Left cardiac atrium (tissue), 4 donors: ENCODE measurements at places on chromosomes 4 and X.

- DNase-seq = no peak
Observed at GRCh38 chr4:15610855-15611254, 44.3 kb downstream of the FBXL5 start.

DNA sequence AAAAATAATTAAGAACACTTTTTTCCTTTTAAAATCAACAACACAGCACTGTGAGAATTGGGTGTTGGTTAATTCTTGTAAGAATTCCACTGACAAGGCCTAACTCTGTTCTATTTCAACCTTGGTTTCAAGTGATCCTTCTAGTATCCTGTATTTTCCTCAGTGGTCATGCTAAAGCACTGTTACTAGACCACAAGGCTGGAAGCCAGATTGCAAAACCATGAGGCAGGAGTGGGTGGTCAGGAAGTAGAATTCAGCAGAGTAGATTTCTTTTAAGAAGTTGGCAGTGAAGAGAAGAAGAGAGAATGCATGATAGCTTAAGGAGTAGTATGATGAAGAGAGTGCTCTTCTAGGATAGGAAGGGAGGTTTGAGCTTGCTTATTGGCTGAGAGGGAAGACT is 71.6 kb upstream of the LEF1 start:
- no peak for DNase-seq

- DNase-seq = no peak
Observed at GRCh38 chrX:151488677-151489076, 74.8 kb upstream of the PASD1 start.

DNA sequence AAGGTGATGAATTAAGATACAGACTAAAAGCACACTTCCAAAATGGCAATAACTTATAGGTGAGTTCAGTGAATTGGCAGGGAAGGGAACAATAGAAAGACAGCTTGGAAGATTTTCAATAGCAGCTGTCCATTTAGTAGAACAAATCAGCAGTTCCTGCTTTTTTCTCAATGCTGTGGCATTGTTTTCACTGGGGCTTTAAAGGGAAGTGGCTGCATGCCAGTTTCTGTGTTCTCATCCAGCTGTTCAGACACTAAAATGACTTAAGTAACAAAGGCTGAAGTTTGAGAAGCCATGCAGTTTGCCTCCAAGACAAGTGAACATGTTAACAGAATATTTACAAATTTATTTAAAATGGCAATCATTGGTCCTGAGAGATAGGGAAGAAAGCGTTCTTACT is 291.9 kb downstream of the FAM47A start:
- no peak for DNase-seq

GRCh38 chrX:9610771-9611392 is 146.0 kb downstream of the TBL1X start:
- DNase-seq = no peak

GRCh38 chrX:147173594-147173993 is 359.1 kb upstream of the CXorf51A start:
- DNase-seq = no peak

GRCh38 chr4:8323947-8324555 is 54.5 kb downstream of the HTRA3 start:
- no peak for DNase-seq

DNA sequence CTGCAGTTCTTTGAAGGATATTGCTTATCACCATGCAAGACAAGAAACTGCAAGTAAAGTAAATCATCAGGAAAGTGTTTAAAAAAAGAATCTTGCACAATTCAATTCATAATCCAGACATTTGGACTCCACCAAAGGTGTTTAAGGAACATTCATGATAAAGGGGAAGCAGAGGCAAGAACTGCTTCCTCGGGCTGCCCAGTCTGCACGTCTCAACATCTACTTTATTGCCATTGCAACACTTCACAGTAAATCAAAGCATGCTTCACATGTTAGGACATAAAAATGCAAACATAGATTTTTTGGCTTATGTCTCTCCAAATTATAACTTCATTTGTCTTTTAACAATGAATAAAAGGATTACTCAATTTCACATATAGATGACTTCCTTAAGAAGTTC is 42.5 kb downstream of the MID1 start:
- no peak for DNase-seq

DNA sequence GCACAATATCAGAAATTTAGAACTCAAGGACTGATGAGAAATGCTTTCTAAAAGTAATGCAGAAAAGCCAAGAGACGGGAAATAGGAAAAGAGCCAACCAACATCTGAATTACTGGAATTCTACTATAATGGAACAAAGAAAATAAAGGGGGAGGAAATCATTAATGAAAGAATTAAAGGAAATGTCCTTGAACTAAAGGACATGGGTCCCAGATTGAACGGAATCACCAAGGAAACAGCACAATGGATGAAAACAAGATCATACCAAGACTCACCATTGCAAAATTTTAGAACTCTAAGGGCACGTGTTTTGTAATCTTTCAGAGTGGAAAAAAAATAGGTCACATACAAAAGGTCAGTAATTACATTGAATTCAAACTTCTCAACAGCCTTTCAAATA is 35.9 kb downstream of the HPGDS start:
- DNase-seq = no peak

GRCh38 chrX:147890756-147891155 is 21.0 kb upstream of the FMR1 start:
- no peak for DNase-seq

- DNase-seq = no peak
Observed at GRCh38 chr4:159900562-159900961, 797.7 kb downstream of the RAPGEF2 start.

GRCh38 chr4:62231994-62232393 is 1031.9 kb downstream of the ADGRL3 start:
- no peak for DNase-seq

DNA sequence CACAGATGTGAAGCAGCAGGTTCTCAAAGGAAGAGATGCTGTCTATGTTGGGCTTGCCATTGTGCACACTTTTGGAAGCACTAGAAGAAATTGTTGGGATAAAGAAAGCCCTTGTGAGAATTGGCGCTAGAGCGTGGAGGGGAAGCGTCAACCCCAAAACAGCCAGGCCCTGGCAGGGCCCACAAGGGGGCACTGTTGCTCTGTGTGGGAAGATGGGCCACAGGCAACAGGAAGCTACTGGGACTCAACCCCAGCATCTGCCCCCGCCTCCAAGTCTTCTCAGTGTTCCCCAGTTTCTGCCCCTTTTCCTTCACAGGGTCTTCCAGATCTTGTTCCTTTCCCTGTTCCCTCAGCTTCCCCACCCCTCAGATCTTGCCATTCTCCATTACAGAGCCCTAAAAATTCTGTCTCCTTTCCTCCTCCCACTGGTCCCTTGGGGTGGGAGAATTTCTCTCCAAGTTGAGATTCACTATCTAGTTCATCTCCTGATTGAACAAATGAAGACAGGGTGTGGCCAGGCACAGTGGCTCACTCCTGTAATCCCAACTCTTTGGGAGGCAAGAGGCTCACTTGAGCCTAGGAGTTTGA is 85.5 kb downstream of the STARD8 start:
- DNase-seq = peak; percentile 65

DNA sequence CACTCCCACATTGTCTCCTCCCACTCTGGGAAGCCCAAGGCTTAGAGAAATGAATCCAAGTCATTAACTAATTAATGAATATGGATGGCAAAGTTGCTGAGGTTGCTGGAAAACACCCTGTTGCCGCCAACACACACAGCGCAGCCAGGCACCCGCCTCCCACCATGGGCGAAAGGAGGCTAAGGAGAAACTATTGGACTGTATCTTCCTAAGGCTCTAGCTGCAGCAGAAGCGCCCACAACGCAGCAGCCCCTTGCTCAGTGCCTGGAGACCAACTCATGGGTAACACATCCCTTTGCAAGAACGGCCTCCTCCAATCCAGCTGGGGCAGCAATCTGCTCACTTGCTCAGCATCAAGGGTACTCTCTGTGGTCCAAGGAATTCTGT is 34.2 kb downstream of the TSC22D3 start:
- DNase-seq = no peak

DNA sequence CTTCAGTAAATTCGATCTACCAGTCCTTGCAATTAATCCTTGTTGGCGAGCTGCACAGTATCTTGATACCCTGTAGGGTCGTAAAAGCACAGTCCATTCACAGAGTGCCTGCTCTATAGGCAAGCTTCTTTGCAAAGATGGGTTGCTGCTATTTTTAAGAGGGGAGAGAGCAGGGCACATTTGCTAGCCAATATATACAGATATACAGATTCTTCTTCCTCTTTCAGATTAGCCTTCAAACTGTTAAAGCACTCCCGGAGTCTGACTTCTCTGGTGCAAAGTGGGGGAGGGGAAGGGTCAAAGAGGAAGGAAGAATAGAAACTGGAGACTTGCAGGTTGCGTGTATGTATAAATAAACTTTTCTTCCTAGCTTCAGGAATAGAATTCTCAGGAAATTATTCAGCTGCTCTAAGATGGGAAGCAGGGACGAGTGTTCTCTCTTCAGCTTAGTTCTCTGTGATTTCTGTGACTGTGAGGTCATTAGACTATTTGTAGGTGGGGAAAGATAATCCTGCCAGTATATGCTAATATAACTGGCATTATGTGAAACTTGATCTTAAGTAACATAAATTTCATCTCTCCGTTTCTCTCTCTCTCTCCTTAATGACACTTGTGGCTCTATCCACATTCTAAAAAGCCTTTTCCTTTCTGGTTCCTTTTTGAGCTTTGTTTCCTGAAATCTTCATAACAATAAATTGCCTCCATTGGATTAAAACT is at the start of gene CYSLTR1:
CYSLTR1 (minus strand) TSS at position 242 of the 717 bp plus-strand sequence. CDS start 53,865 bp downstream, outside the sequence.
- DNase-seq = no peak

- no peak for DNase-seq
Observed at GRCh38 chr4:122776916-122777315, 44.4 kb downstream of the BBS12 start.

- no peak for DNase-seq
Observed at GRCh38 chr4:48367016-48367415, 25.7 kb downstream of the SLAIN2 start.

GRCh38 chr4:8727131-8727530 is 134.6 kb downstream of the CPZ start:
- DNase-seq = no peak

GRCh38 chr4:98558471-98559169 is 99.8 kb downstream of the TSPAN5 start:
- no peak for DNase-seq

- no peak for DNase-seq
Observed at GRCh38 chrX:130139474-130140201, 26.0 kb downstream of the AIFM1 start.

DNA sequence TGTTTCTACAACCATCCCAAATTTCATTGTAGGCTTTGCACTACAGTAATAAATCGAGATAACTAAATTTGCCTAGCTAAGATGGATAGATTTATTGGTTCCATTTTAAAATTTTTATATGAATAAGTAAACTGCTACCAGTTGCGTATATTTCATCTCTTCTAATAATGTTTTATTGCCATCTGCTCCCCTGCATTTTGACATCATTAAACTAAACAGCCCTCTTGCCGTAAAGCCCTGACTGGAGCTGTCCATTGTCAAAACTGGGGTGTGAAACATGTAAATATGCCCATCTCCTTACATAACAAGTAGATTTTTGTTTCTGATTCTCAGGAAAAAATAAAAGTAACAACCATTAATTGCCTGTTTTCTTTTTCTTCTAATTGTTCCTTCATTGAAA is 130.8 kb upstream of the BMPR1B start:
- no peak for DNase-seq

- DNase-seq = no peak
Observed at GRCh38 chrX:97446298-97446882, 562.7 kb downstream of the RPA4 start.

- no peak for DNase-seq
Observed at GRCh38 chr4:155552180-155552579, 114.5 kb upstream of the GUCY1A1 start.

GRCh38 chrX:66399273-66399672 is 235.2 kb downstream of the HEPH start:
- no peak for DNase-seq

DNA sequence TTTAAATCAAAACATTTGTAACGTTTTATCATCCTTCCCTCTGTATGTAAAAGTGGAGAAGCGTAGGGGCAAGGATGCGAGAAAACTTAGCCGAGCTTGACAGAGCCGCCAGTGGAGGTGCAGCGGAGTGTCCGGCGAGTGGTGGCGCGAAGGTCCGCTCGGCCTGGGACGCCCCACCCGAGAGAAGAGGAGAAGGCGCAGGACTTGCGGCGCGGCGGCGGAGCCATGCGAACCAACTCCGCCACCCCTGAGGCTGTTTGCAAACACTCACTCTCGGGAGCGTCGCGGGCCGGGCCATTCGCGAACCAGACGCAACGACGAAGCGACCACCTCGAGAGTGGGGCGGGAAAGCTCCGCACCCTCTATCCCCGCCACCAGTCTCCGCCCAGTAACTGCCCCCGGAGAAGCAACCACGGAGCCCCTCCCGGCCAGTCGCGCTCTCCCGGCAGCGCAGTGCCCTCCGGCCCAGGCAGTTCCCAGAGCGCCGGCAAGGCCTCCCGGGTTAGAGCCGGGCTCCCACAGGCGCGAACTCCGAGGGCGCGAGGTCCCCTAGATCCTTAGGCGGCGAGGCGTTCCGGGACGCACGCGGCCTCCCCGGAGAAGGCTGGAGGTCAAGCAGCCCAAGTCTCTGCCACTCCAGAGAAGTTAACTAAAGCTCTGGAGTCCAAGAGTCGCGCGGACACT is 2.3 kb upstream of the MAB21L2 start:
- peak; percentile 37 for DNase-seq

GRCh38 chrX:32153585-32153984 is 1057.8 kb downstream of the DMD start:
- DNase-seq = no peak

DNA sequence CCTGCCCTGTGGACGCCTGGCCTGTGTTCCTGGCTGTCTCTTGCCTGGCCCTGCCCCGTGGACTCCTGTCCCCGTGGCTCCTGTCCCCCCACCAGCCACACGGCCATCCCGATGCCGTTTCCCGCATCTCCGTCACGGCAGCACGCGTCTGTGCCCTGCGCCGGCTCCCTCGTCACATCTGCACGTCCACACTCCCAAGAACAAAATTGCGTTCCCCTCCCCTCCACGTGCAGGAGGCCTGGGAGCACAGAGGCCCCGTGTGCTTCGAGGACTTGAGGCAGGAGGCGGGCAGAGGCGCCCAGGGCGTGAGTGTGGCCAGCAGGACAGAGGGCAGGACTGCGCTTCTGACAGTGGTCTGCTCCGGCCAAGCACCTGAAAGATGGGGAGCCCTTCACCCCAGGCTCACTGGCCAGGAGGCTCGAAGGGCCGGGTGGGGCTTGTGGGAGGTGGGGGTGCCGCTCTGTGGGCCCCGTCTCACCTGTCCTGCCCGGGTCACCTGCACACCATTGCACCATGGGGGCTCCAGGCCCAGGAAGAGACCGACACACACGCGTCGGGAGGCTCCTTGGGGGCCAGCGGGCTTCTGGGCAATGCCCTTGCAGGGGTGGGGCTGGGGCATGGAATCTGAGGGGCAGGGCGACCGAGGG is 17.3 kb downstream of the FGFRL1 start:
- DNase-seq = no peak
